ENCODE measurements at places on chromosomes 11 and 22.

DNA sequence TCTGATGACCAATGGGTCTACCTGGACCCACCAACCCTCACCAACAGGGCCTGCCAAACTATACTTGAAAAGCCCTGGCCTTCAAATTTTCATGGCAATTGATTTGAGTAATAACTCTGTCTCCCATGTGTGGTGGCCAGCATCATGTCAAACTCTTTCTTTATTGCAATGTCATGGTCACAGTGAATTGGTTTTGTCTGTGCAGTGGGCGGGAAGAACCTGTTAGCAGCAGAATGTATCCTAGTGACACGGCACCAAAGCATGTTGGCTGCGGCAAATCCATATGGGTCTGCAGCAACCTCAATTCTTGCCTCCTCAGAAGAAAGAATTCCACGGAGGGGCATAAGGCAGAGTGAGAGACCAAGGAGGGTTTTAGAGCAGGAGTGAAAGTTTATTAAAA is 19.6 kb upstream of the TMEM123 start:
- no peak for DNase-seq

DNA sequence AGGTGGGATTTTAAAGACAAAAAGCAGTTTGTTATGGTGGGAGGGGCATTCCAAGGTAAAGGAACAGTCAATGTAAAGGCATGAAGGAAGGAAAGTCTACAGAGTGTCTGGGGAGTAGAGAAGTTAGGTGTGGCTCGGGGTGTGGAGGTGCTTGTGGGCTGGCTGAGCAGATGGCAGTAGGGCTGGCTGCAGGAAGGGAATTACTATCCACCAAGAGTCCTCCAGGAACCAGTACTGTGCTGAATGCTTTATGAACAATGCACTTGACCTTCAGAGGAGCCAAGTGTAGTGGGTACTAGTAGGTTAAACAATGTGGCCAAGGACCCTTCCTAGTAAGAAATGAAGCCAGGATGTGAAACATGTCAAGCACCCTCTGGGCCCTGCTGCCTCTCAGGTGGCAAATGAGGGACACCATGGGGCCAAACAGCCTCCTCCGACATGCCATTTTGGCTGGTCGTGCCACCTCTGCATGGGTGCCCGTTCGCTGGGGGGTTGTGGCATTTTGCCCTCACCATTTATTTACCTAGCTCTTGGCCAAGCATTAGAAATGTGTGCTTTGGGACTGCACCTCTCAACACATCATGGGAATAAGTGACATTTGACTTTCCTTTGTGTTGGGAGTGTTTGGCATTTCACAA is 123.6 kb upstream of the TENM4 start:
- no peak for DNase-seq

DNA sequence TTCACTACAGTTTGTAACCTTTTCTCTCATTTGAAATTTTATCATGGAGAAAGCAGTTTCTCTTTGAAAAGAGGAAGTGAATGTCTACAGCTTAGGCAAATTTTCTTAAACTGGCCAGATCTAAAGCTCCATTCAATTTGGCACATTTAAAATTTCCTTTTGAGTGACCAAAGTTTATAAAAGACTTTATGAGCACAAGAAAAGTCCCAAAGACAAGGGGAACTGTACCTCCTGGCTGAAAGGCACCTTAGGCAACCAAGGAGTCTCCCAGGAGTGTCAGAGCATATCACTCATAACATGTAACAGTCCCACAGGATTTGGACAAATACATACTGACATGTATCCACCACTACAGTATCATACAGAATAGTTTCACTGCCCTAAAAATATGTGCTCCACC is 41.3 kb downstream of the NARS2 start:
- no peak for DNase-seq

DNA sequence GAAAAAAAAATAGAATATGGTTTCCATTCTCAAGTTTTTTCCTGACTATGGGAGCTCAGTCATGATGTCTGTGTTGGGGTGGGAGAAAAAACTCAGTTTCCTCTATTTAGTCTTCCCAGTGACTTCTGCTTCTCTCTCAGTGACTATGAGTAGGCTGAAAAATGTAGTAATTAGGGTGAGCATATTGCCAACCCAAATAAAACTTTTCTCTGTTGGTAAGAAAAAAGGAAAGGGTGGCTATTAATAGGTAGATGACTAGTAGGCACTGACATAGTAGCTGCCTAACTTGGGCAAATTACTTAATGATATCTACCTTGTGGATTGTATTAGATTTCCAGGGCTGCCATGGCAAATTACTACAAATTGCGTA is 34.2 kb upstream of the BIRC3 start:
- no peak for DNase-seq

GRCh38 chr11:78920329-78920728 is 345.7 kb upstream of the NARS2 start:
- DNase-seq, result no peak

- DNase-seq, result no peak
Observed at GRCh38 chr11:14578541-14578956, 58.4 kb upstream of the PSMA1 start.

DNA sequence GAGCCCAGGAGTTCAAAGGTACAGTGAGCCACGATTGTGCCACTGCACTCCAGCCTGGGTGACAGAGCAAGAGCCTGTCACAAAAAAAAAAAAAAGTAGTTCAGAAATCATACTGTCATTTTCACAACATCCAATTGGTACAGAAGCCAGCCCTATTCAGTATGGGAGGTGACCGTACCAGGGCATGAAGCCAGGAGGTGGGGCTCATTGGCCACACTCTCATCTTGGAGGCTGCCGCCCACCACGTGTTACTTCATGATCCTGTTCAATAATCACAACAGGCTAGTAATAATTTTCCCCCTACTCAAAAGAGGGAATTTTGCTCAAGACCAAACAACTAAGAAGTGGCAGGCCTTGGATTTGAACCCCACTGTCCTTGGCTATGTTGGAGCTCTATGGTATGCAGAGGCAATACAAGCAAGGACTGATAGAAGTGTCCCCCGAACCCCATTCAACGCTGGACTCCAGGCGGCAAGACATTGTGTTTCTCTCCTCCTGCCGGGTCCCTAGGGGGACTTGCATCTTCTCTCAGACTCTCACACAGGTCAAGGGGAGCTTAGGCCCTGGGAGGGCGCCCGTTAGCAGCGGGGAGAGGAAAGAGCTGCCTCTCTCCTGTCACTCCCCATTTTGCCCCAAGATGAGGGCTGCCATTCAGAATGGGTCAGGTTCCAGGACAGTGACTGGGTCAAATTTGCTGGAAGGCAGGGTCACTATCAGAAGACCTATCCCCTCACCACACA is 40.2 kb upstream of the EMID1 start:
- DNase-seq, result no peak
